ENCODE measurements at places on chromosomes 5 and 9.

GRCh38 chr5:121049971-121050370 lies 585.9 kb downstream of the PRR16 start:
- no peak for DNase-seq

DNA sequence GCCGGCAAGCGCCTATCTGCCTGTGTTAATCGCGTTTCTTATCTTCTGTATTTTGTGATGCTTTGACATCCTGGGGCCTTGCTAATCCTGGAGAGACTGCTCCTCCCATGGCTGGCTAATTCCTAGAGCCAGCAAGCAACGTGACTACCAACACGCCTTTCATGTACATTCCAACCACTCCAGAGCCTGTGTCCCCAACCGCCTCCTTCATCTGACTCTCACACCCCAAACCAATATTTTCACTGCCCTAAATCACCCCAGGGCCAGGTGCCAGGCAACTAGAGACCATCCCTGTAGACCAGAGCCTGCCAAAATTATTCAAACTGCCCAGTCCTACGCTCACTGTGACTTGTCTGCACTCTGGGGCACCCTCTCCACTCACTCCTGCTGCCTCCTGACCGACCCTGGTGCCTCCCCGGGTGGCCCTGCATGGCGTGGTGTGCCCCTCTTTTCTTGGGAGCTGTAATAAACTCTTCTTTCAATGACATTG lies 50.5 kb upstream of the COL5A1 start:
- DNase-seq, result peak; percentile 57

DNA sequence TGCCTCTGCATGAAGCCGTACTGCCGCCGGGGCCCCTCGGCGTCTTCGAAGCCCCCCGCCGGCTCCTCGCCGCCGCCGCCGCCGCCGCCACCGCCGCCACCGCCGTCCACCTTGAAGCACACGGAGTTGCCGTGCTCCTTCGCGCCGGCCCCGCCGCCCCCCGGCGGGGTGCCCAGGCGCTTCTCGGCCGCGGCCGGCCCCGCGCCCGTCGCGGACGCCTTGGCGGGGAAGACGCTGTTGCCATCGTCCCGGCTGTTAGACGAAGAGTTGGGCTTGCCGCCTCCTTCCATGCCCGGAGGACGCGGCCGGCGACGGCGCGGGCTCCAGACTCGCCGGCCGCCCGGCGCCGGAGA lies 400 bp downstream of the HCN1 start:
- DNase-seq, result no peak

DNA sequence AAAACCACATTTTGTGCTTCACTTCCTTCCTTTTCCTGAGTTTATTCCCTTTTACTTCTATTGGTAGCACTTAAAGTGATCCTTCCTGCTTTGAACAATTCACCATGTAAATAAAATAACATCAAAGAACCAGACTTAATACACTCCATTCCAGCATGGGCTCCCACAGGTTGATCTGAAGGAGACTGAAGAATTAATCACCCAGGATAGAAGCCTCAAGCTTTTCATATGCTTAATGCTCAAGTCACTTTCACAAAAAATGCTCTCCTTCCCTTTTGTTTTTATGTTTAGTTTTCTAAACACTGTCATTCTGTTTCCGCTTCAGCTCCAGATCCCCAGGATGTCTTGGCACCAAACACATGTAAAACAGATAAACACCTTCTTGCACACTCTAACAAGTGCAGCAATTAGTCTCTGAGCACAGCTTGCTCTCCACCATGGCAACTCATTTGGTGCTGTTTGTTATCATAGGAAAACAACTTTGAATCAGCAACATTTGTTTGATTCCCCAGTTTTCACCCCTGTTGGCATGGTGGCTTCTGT lies 37.0 kb downstream of the DMRTA1 start:
- no peak for DNase-seq

DNA sequence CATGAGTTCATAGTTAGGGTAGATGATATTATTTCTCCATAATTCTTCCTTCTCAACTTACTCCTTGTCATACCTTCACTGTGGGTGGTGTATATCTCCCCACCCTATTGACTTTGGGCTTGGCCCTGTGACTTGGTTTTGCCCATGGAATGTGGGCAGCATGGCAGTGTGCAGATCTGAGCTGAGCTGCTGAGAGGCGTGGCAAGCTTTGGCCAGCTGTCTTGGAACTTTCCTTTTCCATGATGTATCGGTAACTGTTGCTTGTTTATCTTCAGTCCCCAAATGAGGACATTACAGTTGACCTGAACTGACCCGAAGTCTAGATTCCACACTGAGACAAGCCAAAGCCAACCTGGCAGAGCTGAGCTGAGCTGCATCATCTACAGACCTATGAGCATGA lies 70.4 kb downstream of the RALGPS1 start:
- peak; percentile 33 for DNase-seq

GRCh38 chr5:1724822-1725602 lies 74.6 kb downstream of the MRPL36 start:
- DNase-seq, result peak; percentile 71

GRCh38 chr5:175444060-175444904 lies at the start of gene DRD1:
DRD1 (minus strand) TSS chr5:175444182; CDS start chr5:175443099, 1,083 bp downstream.
- peak; percentile 80 for DNase-seq

DNA sequence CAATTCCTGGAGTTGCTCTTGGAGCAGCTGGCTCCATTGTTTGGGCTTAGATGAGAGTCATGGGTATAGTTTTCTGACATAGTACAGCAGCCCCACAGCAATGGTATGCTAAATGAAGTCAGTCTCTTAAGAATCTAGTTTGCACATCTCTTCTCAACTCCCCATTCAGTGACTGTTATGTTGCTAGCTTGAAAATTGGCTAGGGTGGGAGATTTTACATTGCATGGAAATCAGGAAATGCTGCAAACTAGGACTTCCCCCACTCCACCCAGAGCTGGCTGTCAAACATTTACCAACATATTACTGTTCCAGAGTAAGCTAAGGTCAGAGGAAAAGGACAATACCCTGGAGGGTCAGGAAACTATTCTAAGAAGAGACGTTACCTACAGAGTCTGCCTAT lies 17.6 kb upstream of the FCHO2 start:
- DNase-seq, result no peak

GRCh38 chr5:173981185-173981761 lies 7.7 kb upstream of the C5orf47 start:
- DNase-seq, result no peak

DNA sequence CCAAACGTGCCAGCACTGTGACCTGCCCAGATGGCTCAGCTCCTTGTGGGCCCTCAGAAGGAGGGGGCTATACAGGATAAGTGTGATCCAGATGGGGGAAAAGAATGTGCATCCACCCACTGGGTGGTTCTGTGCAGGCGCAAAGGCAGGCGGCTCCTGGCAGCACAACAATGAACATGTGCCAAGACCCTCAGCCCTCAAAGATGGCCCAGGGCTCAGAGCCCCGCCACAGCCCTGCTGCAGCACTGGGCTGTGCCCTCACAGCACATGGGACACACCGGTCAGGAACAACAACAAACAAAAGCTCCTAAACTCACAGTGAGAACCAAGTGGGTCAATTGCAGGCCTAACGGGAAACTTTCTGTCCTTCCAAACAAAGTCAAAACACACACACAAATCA lies 4.7 kb downstream of the SEMA4D start:
- DNase-seq, result no peak

DNA sequence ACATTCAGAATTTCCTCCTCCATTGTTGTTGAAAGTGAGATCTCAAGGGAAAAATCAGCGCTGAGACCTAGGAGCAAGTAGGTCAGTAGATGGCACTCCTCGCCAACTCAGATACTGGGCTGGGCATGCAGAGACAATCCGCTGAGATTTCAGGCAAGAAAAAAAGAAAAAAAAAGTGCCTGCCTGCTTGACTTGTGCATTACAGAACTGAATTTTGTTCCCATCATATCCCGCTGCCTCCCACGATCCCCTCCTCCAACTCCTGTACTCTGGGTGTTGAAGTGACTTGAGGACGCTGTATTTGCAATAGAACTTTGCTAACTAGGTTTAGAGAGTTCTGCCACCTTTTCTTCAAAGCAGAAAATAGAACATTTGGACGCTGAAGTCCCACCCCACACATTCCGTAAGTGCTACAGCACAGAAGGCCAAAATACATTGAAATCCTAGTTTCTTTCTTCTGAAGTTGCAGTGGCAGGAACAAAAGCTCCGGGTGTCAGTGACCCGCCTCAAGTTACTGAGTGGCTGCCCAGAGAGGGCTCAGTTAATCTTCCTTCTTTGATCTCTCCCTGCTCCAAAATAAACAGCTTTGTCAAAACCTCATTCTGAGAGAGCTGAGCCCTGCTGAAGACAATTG lies 265.8 kb downstream of the MLLT3 start:
- DNase-seq, result peak; percentile 82

GRCh38 chr9:38690574-38690973 lies 29.4 kb downstream of the FAM240B start:
- DNase-seq, result no peak

- no peak for DNase-seq
Measured at GRCh38 chr5:138523406-138523805, 19.6 kb downstream of the ETF1 start.

DNA sequence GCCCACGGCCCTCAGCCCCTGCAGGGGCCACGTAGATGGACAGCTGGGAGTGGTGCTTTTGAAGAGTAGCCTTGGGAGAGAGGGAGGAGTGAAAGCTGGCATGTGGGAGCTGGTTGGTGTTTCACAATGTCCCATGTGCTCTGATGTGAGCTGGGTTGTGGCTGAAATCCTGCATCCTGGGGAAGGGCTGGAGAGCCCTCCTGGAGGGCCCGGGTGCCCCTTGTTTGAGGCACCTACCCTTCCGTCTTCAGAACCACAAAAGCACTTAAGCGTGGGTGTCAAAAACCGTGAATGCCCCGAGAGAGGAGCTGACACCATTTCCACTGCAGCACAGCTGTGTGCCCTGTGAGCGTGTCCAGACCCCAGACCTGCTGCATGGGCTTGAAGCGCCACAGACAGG lies 199.1 kb upstream of the ZNF618 start:
- peak; percentile 53 for DNase-seq

DNA sequence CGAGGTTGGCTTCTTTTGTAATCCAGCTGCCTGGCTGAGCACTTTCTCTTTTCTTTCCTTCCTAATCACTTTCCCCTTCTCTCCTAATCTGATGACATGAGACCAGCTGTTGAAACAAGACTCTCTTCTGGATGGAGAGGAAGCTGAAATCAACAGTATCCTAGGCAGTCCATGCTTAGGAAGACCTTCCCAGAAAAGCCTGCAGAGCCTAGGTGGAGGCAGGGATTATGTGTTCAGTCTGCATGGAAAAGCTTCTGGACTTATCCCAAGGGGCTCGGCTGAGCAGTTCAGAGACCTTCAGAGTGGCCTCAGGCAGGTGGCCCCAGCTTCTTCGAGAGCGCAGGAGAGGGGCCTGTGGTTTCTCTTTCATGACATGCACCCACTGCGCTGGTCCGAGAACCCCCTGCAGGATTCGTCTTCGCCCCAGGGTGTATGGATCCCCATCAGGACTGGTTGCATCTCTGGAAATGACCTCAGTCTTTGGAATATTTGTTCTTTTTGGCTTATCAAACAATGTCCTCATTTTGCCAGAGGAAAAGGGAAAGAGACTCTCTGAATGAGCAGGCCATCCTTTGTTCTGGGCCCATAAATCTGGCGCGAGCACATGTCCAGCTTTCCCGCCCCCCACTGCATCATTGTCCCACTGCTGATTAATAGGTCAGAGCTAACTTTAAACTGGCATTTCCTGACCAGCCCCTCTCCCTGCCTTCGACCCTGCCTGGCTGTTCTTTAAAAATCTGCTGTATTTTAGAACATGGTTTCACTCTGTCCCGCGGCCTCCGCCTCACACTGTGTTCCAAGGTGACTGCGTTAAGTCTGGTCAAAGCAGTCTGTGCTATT lies 177.9 kb upstream of the KLF4 start:
- DNase-seq, result no peak

GRCh38 chr9:91159664-91160121 lies 202.0 kb downstream of the AUH start:
- no peak for DNase-seq

- peak; percentile 79 for DNase-seq
Measured at GRCh38 chr5:66247176-66247960, 103.3 kb downstream of the SREK1 start.

DNA sequence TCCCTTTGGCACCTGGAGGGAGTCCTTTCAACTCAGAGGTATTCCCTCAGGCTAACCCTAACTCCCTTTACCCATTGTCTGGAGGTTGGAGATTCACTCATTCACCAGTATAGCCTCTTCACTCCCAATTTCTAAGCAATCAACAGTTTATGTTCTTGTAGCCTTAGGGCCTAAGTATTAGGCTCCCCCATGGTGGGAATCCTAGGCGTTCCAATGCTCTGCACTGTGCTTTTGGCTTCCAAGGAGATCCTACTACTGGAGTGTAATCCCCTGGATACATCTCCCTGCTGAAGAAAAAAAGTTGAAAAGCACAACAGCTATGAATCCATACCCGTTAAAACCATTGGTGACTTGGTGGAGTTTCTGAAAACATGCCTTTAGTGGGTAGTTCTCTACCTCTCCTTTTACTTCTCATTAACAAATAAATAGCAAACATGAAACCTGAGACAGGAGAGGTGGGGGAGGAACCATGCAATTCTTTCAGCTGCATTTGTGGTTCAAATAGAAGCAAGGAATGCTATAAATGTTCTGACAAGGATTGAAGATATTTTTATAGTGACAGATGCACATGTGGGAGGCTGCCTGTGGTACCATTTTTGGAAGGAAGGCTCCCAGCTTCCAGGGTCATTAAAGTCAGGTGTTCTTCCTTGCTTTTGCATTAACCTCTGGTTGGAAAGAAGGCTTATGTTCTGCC lies 397.1 kb downstream of the DMAC1 start:
- no peak for DNase-seq

DNA sequence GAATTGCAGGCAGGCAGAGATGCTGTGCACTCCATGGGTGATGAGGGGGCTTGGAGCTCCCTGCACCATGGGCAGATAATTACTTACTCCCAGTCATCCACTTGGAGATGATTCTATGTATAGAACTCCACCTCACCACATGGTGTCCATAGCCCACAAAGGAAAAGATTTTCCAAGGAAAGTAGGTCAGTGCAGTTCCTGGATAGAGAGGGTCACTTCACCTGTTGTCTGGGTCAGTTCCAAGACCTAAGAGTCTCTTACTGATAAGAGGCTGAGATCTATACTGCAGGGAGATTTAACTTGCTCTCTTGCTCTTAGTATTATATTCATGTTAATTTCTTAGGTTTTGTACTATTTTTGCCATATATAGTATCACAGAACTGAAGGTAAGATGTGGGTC lies 113.9 kb upstream of the BRINP1 start:
- no peak for DNase-seq

GRCh38 chr5:8474569-8474930 lies 605.6 kb downstream of the MTRR start:
- DNase-seq, result no peak

- no peak for DNase-seq
Measured at GRCh38 chr9:6545017-6545691, 100.4 kb downstream of the GLDC start.

- DNase-seq, result no peak
Measured at GRCh38 chr5:150335778-150336177, 21.7 kb upstream of the TCOF1 start.

GRCh38 chr9:14671377-14671776 lies 21.9 kb downstream of the ZDHHC21 start:
- no peak for DNase-seq
